MCF 10A (cell line): ENCODE measurements at places on chromosomes 5 and 9. TPM values are rescaled to one million over a fixed set of nuclear protein-coding genes. Genes with fewer than 3 reads are reported as not detected.

Gene LCN9
- not detected in 2 replicates for total RNA-seq

Gene PPP2R2B
- total RNA-seq: 0.54 TPM in 1 of 2 replicates, not detected in the other

Gene GZMA
- total RNA-seq: not detected in 2 replicates

Gene ESM1
- total RNA-seq: not detected in 2 replicates

Gene C9orf50
- total RNA-seq: 0.20 TPM in 1 of 2 replicates, not detected in the other

- DNase-seq: no peak
These were observed 75.8 kb downstream of the SMIM23 start for GRCh38 chr5:171861381-171861780.

DNA sequence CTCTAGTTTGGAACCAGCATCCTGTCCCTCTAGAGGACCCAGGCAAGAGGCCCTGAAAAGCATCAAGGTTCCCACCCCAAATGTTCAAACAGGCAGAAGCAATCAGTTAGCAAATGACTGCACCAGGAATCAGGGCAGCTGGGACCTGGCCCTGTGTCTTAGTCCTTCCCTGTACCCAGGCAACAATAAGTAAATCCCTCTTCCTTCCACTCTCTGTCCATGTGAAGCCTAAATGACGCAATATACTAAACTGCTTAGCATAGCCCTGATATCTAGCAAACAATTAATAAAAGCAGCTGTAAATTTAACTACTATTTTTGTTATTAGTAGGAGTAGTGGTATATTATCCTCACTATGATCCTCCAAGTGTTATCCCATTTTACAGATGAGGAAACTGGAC is 13.2 kb upstream of the ADRA1B start:
- DNase-seq: peak; percentile 56

GRCh38 chr9:90062982-90063381 is 458.2 kb downstream of the GADD45G start:
- DNase-seq: no peak
